ENCODE measurements at places on chromosomes 6 and 20.

DNA sequence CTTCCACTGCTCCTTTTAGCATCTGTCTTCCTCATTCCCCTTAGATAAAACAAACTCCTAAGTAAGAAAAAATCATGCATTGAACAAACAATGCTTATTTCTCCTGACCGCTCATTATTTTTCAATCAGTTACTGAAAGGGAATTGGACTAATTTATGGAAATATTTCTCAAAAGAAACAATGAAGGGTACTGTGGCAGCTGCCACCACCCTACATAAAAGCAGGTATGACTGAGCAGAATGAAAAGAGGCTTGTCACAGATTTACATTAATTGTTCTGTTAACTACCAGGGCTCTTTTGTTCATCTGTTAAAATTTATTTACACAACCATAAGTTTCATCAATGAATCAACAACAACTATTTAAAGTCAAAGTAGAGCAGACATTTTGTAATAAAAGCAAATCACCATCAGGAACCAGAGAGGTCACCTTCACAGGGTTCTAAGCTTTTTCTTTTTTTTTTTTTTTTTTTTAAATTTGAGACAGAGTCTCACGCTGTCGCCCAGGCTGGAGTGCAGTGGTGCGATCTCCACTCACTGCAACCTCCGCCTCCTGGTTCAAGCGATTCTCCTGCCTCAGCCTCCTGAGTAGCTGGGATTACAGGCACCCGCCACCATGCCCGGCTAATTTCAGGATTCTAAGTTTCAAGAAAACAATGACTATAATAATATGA lies 204.0 kb downstream of the PTPRK start:
- no peak for DNase-seq

GRCh38 chr6:113642714-113643406 lies 214.3 kb upstream of the MARCKS start:
- no peak for DNase-seq

GRCh38 chr6:34633785-34634184 lies 62.8 kb downstream of the ILRUN start:
- no peak for DNase-seq

DNA sequence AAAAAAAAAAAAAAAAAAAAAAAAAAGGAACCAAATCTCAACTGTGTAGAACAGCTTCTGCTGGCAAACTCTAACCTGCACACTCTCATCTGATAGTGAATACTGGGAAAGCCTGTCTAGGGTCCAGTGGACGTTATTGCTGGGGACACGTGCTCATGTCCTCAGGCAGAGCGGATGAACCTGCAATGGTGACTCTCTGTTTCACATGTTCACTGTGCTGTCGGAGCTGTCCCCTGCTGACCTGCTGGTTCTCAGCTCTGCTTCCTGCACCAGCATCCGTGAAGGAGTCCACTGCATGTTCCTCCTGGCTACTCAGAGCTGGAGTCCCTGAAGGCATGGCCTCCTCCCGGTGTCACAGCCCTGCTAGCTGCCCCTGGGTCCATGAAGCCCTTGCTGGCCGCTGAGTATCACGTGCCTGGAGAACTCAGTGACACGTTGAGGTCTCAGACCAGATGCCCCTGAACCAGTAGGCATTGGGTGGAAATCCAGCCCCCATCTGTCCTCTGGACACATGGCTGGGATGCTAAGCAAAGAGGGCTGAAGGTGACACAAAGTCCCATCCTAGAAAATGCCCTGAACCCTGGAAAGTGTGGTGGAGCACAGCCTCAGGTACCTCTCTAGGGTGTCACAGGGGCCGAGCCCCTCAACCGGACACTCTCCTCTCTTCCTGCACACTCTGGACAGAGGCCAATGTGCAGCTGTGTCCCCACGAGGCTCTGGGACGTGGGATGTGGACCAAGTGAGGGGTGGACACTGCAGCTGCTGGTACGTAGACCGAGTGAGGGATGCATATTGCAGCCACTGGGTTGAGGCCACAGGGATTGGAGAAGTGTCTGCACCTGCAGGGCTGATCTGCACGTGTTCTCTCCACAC lies 54.9 kb upstream of the FRMD1 start:
- no peak for DNase-seq

- no peak for DNase-seq
These were observed 25.2 kb downstream of the TRIM38 start for GRCh38 chr6:25987845-25988244.

DNA sequence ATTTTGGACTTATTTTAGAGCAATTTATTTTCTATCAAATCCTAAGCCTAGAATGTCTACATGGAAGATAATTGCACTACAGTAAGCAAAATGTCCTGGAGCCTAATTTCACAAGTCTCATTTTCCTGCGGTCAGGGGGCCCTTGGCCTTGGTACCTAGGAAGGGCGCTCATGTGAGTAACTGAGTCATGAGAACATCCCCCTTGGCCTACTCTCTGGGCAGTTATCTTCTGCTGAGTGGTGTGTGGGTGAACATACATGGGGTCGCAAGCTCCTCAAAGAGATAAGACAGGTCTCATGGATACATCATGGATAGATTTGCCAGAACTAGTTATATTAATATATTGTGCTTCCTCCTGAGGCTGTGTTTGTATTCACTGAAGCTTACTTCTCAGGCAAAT lies 211.2 kb upstream of the MARCKS start:
- DNase-seq: no peak

GRCh38 chr6:149026530-149026942 lies 279.7 kb downstream of the UST start:
- DNase-seq: peak; percentile 13

GRCh38 chr6:144343701-144344428 lies 58.7 kb downstream of the UTRN start:
- DNase-seq: peak; percentile 54

DNA sequence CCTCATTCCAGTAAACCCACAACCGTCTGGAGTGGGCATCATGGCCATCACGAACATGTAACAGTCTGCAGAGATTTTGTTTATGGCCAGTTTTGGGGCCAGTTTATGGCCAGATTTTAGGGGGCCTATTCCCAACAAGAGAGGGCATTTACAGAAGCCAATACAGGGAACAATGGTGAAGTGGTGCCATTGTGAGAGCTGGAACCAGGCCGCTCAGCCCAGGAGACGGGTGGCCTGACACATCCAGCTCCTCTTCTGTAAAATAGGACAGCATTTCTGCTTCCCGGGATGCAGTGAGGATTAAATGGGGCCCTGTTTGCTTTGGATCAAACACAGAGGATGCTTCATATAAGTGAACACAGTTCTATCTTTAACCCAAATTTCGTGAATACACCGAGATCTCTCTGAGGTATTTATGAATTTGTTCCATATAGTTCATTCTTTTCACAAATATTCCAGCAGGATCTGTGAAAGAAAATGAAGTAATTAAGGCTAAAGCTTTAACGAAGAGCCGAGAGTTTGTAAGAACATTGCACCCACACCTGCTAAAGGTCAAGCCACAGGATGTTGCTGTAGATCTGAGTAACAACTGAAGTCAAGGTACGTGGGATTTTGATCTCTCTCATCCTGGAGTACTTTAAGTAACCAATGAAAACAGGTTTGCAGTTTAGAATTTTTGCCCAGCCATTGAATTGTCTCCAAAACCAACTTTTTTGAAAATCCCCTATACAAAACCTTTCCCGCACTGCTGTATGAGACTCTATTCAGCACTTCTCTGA lies 14.5 kb upstream of the SIRPG start:
- DNase-seq: no peak

DNA sequence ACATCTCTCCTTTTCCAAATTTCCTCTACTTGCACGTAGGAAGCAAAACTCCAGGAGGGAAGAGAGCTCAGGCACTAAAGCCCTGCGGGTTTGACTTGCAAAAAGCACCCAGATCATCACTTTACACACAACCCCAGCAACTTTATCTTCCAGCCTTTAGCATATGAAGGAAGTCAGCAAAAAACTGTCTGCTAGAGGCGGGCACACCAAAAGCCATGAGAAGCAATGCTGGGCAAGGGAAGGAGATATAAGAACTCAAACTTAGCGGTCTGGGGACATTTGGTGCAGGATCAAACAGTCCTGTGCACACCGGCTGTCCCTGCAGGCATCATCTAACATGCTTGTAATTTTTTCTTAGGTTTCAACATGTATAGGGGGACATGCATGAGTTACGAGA lies 113.3 kb downstream of the JPH2 start:
- no peak for DNase-seq

DNA sequence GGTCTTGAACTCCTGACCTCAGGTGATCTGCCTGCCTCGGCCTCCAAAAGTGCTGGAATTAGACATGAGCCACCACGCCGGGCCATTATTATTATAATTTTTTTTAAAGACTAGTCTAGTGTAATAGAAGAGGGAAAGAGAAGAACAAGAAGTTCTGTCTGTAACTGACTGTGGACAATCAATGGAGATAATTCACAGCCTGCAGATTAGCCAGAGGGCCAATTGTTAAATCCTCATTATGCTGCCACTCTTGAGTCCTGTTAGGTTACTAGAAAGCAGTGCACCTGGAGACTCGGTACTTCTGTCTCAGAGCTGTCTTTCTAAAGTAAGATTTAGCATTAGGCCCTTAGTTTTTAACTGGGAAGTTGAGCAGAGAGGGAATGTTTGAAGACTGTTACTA lies 37.5 kb downstream of the CARMIL1 start:
- no peak for DNase-seq

- peak; percentile 80 for DNase-seq
These were observed 58.5 kb downstream of the GRM1 start for GRCh38 chr6:146087386-146087785.

DNA sequence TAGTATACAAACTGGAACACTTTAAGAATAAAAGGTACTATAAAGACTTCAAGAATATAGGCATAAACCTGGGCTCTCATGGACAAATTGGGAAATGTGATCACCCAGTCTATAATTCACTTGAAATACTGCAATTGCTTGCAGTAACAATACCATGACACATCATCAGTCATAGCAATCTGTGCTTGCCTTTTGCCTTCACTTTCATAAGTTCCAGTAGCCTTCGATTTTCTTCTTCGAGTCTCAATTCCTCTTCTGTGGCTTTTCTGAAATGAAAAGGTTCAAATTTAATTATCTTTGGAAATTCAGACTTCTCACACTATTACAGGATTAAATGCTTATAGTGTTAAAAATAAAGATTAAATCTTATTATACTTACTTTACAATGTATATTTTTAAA lies 96.3 kb upstream of the ZBTB24 start:
- DNase-seq: no peak

GRCh38 chr6:12148317-12148801 lies 136.2 kb downstream of the HIVEP1 start:
- no peak for DNase-seq

DNA sequence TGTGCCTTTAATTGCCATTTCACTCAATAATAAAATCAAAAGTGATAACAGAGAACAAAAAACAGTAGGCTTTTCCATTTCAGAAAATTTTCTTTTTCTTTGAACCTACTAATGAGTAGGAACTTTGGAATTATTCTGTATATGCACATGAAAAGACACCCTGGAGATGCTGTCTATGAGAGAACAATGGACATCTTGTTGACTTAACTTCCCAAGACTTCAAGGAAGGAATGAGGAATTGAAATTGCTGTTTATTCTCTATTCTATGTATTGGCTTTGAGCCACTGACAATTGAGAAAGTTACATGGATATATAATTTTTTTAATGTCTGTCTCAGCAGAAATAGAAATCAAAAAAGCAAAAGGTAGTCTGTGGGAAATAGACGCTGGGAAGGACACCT lies 98.6 kb upstream of the PCSK2 start:
- DNase-seq: peak; percentile 72

GRCh38 chr6:134609716-134610261 lies 291.9 kb upstream of the SGK1 start:
- no peak for DNase-seq

DNA sequence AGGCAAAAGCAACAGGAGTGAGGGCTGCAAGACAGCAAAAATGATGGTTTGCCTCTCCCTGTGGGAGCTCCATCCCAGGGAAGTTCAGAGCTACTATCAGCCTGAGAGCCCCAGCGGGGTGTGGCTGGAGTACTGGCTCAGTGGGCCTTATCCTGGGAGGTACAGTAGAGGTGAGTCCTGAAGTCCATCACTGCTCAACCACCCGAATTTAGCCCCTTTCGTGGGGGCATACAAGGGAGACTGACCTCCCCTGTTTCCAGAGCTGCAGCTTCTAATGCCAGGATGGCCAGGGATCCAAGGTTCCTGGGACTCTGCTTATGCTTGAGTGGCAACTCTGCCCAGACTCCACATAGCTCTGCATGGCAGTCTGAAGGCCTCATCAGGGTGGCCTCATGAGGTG lies 617.8 kb downstream of the MMUT start:
- DNase-seq: no peak

GRCh38 chr6:134207421-134207820 lies 110.5 kb downstream of the SGK1 start:
- DNase-seq: no peak

DNA sequence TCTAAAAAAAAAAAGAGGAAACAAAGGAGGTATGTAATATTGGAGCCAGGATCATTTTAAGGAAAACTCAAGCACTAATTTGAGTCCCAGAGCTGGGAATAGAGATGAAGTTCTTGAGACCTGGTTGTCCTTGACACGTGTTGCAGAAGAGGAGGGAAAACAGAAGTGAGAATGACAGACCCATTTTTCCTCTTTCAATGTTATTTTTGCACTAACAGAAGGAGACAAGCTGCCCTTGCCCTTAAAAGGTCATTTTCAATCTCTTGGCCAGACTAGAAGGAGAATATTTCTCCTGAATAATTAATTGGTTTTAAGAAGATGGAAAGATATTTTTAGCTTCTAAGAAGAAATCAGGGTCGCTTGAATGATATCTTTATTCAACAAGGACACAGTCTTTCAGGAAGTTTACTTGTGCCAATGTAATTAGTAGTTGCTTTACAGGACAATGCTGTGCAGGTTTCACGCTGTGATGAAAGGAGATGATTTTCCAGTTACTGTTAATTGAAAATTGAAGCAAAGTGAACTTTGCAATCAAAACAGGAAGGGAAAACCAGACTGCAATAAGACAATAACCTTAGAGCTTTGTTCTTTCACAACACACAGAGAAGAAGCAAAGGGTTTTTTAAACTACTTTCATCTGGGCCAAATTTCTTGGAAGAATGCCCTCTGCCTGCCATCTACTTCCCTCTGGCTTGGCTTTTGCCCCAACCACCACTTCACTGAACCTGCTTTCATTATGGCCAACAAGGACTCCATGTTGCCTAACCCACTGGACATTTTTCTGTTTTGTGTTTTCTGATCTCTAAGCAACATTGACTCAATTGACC lies 107.8 kb upstream of the SHLD1 start:
- DNase-seq: peak; percentile 44

DNA sequence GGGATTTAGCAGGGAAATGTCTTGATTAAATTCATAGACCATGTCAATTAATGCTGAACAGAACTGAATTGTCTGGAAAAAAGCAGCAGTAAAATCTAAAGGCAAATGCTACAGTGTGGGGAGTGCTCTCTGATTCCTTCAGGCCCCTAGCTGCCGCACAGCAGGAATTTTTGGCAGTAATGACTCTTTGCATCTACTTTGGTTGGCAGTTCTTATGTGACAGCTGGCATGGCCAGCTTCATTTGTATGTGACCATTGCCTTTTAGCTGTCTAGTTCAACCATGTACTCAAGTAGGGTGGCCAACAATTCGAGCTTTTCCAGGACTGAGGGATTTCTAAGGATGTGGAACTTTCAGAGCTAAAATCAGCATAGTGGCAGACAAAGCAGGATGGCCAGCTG lies 499.1 kb upstream of the MAN1A1 start:
- no peak for DNase-seq
